ENCODE measurements at places on chromosomes 4 and X. TPM values are rescaled to one million over a fixed set of nuclear protein-coding genes. Genes with fewer than 3 reads are reported as not detected.

AFM gene
- polyA plus RNA-seq: not detected

BDH2 gene
- polyA plus RNA-seq: 32.7 TPM

VBP1 gene
- 53.4 TPM for polyA plus RNA-seq

GAGE2A gene
- polyA plus RNA-seq: not detected

ZNF711 gene
- 26.4 TPM for polyA plus RNA-seq

GLRA2 gene
- not detected for polyA plus RNA-seq

TENM3 gene
- polyA plus RNA-seq: 17.7 TPM

OTC gene
- polyA plus RNA-seq: not detected

SFRP2 gene
- polyA plus RNA-seq: 42.4 TPM

FAT1 gene
- polyA plus RNA-seq: 107 TPM

TLR2 gene
- polyA plus RNA-seq: 4.6 TPM

CDX4 gene
- polyA plus RNA-seq: not detected

ENAM gene
- 2.9 TPM for polyA plus RNA-seq

POU4F2 gene
- polyA plus RNA-seq: not detected

ADH1A gene
- polyA plus RNA-seq: 0.88 TPM

TMPRSS11F gene
- not detected for polyA plus RNA-seq

NPNT gene
- 143 TPM for polyA plus RNA-seq

ADH1B gene
- polyA plus RNA-seq: 10.2 TPM

MAGEA8 gene
- polyA plus RNA-seq: 0.10 TPM

FAT4 gene
- polyA plus RNA-seq: 12.5 TPM

PNMA6E gene
- not detected for polyA plus RNA-seq

FGD1 gene
- polyA plus RNA-seq: 17.2 TPM

AGTR2 gene
- 29.8 TPM for polyA plus RNA-seq

IRS4 gene
- polyA plus RNA-seq: not detected

HADH gene
- 113 TPM for polyA plus RNA-seq

RAI2 gene
- polyA plus RNA-seq: 9.7 TPM

STAG2 gene
- polyA plus RNA-seq: 64.5 TPM

DNAAF6 gene
- not detected for polyA plus RNA-seq

EDNRA gene
- 20.0 TPM for polyA plus RNA-seq

TRMT44 gene
- polyA plus RNA-seq: 12.2 TPM

JADE3 gene
- polyA plus RNA-seq: 4.5 TPM

STPG2 gene
- polyA plus RNA-seq: not detected

GAGE12F gene
- polyA plus RNA-seq: not detected

LYAR gene
- polyA plus RNA-seq: 11.1 TPM
